Sciatic nerve (tissue), 2 donors: ENCODE measurements at places on chromosomes 2 and 18. TPM values are rescaled to one million over a fixed set of nuclear protein-coding genes. Genes with fewer than 3 reads are reported as not detected.

DNA sequence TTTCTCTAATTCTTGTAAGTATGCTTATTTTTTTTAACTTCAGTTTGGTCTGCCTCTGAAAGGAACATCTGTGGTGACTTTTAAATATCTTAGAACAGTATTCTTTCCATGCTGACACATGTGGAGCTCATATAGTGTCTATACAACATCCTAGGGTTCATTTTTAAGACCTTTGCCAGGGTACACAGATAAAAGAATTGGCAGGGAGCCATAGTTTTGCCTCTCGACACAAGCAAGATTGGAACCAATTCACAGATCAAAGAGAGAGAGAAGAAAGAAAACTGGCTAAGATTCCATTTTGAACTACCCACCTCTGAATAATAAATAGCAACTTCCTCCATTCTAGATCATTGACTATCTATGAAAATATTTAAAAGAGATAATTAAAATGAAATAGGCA, 142.7 kb upstream of the ST6GAL2 start:
- no peak for DNase-seq

- no peak for DNase-seq
Measured at GRCh38 chr2:27170581-27171337, 22.0 kb downstream of the TCF23 start.

GRCh38 chr2:160245614-160246155, 45.6 kb upstream of the ITGB6 start:
- no peak for DNase-seq

DNA sequence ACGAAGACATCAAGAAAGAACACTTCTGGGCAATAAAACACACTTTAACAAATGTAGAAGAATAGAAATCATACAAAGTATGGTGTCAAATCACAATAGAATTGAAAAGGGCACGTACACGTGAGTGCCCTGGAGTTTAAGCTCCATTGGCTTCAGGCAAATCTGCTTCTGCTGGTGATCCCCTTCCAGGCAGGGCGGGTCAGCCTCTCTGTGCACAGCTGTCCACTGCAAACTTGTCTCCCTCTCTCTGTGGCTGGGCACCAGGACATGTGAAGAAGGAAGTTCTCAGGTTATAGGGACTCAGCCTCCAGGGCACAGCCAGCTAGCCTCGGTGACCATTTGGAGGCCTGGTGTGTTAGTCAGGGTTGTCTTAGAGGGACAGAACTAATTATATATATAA, 66.0 kb downstream of the ST3GAL5 start:
- DNase-seq = no peak

- no peak for DNase-seq
Measured at GRCh38 chr2:112491946-112492345, 10.0 kb downstream of the TTL start.

GRCh38 chr2:208686665-208687064, 280.1 kb downstream of the PTH2R start:
- DNase-seq = no peak

GRCh38 chr18:24602201-24602600, 141.8 kb downstream of the HRH4 start:
- DNase-seq = no peak

GRCh38 chr18:12474876-12475275, 67.1 kb downstream of the PRELID3A start:
- DNase-seq = no peak

DNA sequence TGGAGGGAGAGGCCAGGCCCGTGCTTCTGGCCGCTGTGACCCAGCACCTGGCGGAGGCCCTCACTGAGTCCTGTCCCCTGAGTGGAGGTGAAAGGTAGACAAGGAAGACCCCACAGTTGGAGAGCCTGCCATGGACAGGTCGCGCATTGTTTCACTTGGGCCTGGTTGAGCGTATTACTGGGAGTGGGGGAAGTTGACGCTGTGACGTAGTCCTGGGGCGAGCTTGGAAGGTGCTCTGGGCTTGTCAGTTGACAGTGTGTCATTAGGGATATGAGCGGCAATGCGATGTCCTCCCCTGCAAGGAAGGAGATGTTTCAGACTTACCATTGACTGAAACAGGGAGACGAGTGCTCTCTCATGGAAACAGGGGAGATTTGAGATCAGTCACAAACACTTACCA, 127.1 kb downstream of the SH3RF3 start:
- no peak for DNase-seq

- DNase-seq = peak; percentile 66
Measured at GRCh38 chr2:7203056-7203467, 285.9 kb downstream of the RNF144A start.

DNA sequence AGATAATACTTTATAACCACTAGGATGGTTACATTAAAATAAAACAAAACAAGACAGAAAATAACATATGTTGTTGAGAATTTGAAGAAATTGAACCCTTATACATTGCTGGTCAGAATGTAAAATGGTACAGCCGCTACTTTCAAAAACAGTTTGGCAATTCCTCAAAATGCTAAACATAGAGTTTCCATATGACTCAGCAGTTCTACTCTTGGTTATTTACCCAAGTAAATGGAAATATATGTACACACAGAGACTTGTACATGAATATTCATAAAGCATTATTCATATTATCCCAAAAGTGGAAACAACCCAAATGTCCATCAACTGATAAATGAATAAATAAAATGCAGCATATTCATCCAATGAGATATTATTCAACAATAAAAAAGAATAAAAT, 92.5 kb upstream of the LRATD1 start:
- no peak for DNase-seq

DNA sequence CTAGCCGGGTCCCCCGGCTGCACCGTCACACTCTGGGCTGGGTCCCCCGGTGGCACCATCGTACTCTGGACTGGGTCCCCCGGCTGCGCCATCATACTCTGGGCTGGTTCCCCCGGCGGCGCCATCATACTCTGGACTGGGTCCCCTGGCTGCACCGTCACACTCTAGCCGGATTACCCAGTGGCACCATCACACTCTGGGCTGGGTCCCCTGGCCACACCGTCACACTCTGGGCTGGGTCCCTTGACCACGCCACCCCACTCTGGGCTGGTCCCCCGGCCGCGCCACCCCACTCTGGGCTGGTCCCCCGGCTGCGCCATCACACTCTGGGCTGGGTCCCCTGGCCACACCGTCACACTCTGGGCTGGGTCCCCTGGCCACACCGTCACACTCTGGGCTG, 653.8 kb upstream of the ID2 start:
- no peak for DNase-seq

DNA sequence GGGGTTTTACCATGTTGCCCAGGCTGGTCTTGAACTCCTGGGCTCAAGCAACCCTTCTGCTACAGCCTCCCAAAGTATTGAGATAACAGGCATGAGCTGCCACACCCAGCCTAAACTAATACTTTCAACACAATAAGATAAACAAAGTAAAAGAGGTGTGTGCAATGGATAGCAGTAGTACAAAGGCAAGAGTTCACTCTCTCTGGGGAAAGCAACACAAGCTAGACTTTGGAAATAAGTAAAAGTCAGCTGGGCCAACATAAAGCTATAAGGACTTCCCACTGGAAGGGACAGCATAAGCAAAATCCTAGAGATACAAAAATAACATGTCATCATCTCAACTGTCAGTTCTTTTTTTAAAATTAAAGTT, 5.2 kb upstream of the NOSTRIN start:
- no peak for DNase-seq

- DNase-seq = no peak
Measured at GRCh38 chr2:41892476-41892875, 155.3 kb upstream of the PKDCC start.

DNA sequence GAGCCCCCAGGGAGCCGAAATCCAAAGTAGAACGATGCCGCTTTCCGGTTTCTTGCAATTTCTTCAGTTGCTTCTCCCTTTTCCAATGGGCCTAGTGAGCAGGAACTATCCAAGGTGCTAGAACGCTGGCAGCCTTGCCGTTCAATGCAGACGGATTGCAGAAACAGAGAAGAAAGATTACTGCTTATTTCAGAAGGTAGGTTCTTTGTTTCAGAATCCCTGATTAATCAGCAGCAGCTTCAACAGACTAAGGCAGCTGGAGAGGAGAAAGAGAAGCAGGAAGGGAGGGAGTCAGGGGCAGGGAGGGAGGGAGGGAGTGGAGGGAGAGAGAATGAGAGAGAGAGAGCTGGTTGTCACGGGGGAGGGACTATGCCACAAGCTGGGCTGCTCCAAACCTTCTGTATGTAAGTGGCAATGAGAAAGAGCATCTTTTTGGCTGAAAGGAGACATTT, 576 bp downstream of the NYAP2 start:
- DNase-seq = no peak

DNA sequence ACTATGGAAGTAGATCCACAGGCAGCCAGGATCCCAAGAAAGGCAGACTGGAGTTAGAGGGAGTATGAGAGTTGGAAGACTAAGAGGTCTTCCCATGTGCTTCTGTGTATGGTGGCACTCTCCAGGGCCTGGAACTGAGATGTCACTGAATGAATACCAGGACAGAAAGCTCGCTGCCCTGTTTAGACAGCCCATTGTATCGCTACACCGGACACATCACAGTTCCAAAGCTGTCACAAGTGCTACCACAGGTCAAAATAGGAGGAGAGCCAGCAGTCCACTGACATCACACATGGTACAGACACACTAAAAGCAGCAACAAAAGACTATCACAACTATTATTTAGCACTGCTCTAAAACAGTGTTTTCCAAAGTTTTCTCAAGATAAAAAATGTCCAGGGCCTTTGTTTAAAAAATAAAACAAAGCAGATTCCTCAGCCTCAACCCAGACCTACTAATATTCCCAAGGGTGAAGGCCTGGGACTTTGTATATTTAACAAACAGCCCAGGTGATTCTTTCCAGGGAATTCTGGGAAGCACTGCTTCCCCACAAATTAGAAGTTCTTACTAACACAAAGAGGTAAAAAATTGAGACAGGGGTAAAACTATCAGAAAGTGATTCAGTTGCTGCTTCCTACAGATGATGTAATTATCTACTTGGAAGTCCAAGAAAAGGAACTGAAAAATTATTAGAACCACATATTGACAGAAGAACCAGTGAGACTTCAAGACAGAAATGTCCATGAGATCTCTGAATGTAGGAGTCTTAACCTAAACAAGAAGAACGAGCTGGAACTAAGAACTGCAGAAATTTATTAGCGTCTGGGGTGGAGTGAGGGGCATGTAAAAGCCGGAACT, 116.0 kb downstream of the DTNB start:
- DNase-seq = no peak

GRCh38 chr18:42508683-42509296, 553.8 kb downstream of the PIK3C3 start:
- no peak for DNase-seq

GRCh38 chr2:48984922-48985321, 169.4 kb downstream of the FSHR start:
- DNase-seq = no peak

GRCh38 chr2:204479557-204479956, 65.7 kb upstream of the PARD3B start:
- no peak for DNase-seq

GRCh38 chr2:137838255-137839092, 125.8 kb upstream of the HNMT start:
- no peak for DNase-seq

GRCh38 chr2:151569167-151569566, 159.5 kb downstream of the RIF1 start:
- no peak for DNase-seq

DNA sequence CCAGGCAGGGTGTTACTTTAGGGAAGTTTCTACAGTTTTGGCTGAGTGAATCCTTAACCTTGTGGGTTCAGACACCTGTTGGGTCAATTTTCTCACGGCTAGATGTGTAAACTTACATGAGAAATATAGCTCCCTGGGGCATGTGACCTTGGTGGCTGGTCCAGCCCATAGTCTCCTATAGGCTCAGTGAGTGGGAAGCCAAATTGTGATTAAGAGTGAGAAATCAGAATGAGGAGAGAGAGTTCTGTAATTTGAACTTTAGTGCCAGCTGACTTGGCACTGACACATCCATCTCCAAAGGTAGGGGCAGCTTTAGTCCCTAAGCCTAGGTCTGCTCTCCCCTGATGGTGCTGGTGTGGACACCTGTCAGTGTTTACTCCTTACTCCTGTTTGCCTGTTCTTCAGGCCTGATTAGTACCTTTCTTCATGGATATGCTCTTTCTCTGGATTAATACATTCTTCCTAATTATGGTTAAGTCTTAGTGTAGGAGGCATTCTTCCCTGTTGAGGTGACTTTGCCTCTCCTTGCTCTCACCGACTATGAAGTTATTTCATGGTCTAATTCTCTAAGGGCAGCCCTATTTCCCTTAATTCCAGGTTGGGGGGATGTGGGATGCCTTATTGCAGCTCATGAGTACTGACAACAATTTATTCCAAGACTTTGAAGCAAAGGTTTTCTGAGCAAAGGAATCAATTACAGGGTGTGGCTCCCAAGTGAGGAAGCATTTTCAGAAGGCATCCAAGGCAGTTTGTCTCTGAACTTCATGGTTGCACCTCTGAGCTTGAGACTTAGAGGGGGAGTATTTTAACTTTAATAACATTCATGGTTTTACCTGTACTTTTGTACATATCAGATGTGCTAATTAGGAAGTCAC, 177.3 kb downstream of the DYSF start:
- DNase-seq = no peak

GRCh38 chr2:232637866-232638583, 4.6 kb downstream of the EFHD1 start:
- DNase-seq = no peak

- no peak for DNase-seq
Measured at GRCh38 chr18:55327454-55327853, 260.5 kb downstream of the TCF4 start.

GRCh38 chr2:71100195-71100964, 29.6 kb downstream of the MCEE start:
- peak; percentile 65 for DNase-seq

DNA sequence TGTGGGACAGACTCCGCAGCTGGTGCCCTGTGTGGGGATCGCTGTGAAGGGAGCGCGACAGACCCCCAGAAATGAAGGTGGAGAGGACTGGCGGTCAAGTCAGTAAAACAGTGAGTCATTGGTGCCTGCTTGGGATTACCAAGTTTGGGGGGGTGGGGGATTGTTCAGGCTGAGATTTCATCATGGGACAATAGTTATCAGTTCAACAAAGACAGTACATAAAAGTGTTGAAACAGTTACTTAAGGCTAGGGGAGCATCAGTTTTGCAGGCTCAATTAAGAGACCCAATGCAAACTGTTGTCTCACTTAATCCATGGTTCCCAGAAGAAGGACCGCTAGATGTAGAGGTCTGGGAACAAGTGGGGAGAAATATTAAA, 42.4 kb upstream of the PDK1 start:
- DNase-seq = no peak

DNA sequence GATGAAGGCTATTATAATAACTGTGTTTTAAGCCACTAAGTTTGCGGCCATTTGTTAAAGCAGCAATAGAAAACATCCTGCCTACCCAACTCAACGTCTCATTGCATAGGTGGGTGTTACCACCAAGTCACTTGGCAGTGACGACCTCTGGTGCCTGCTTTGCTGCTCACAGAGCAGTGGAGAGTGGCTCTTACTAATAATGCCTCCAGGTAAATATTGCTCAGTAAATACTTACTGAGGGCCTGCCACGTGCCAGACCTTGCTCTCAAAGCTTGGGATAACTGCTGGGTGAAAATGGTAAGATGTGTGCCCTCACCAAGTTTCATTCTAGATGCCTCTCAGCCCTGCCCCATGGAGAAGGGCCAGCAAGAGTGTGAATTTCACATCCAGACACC, 27.7 kb downstream of the ITGA6 start:
- no peak for DNase-seq

Gene KCNK3
- total RNA-seq = 0.53 TPM

Gene CDH19
- total RNA-seq = 160 TPM

Gene FBLN7
- total RNA-seq = 2.3 TPM

Gene C2orf66
- 0.36 TPM for total RNA-seq

Gene CFC1
- not detected for total RNA-seq

Gene KLHL29
- total RNA-seq = 31.7 TPM
